ENCODE measurements at places on chromosomes 6 and 20.

DNA sequence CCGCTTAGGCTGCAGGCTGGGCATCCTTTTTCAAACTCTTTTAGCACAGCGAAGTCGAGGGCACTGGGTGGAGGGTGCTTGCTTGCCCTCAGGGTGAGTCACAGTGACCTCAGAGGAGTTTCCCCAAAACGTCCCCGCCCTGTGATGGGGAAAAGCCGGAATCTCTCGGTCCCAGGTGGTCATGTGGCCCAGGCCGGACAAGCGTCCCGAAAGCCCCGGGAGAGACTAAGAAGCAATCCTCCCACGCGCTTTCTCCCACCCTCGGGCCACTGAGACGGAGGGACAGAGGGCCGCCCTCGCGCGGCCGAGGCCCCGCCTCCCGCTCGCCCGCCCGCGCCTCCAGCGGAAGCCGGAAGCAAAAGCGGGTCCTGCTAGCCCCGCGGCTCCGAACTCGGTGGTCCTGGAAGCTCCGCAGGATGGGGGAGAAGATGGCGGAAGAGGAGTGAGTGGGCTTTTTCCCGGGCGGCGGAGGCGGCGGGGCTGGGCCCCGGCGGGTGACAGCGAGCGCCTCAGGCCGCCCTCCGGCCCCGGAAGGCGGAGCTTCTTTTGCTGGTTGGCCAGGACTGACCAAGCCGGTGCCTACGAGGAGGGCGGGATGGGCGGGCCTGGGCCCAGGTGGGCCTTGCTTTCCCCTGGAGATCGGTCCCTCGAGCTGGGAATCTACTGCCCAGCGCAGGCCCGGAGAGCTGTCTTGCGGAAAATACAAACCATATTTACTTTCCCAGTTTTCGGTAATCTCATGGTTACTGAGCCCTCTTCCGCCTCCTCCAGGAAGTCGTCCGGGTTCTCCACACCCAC, at the start of gene SLC9A8:
Gene SLC9A8 (plus strand): TSS at position 322 of the 798 bp plus-strand sequence. CDS start 95 bp downstream, at position 417.
- peak; percentile 84 for DNase-seq

DNA sequence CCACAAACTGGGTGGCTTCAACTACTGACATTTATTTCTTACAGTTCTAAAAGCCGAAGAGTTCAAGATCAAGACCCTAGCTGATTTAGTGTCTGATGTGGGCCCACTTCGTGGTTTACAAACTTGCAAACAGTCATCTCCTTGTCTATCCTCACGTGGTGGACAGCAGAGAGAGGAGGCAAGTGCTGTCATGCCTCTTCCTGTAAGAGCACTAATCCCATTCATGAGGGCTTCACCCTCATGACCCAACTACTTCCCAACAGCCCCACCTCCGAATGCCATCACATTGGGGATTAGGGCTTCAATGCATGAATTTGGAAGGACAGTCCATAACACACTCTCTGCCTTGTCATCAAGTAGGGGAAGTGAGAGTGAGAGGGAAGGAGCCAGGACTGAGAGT, 15.6 kb upstream of the ISM1 start:
- DNase-seq = no peak

DNA sequence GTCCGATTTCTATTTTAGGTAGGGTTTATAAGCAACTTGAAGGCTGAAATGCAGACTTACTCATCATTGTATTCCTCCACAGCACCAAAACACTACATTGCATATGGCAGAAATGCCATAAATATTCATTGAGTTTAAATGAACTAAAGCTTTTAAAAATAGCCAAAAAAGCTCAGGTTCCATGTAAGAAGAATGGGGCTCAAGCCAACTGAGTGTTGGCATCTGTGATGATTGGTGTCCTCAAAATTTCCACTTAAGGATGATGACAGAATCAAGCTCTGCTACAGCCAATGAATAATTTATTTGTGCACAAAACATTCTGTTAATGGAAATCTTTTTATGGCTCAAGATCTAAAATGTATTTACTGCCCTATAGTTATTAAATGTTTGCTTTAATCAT, 115.4 kb downstream of the HIVEP2 start:
- no peak for DNase-seq

- no peak for DNase-seq
Measured at GRCh38 chr20:62025832-62026563, 39.7 kb downstream of the TAF4 start.

- DNase-seq = no peak
Measured at GRCh38 chr6:111087871-111088667, 766 bp downstream of the SLC16A10 start.

- DNase-seq = no peak
Measured at GRCh38 chr6:38033442-38033982, 214.0 kb downstream of the ZFAND3 start.

DNA sequence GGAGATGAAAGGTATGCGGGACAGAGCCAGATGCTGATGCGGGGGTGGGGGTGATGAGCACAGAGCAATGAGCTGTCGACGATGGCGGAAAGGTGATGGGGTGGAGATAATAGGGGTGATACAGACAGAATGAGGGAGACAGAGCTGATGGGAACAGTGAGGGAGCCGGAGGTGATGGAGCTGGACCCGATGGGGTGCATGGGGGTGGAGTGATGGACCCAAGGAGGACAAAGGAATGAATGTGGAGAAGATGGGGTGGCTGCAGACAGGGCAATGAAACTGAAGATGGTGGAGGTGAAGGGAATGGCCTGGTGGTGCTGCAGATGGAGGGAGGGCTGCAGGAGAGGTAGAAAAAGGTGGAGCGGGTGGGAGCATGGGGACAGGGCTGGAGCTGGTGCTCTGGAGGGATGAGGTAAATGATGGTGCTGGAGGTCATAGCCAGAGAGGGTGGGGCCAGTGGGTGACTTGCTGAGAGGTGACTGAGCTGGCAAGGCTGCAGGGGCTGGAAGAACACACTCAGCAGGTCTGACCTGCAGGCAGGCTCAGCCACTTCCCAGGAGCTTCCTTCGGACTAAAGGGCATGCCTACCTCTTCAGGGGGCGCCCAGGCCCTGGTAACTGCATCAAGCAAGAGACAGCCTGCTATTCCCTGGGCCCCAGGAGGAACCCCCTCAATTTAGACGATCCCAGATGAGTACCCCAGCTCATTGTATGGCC, 6.0 kb upstream of the FOXS1 start:
- no peak for DNase-seq

DNA sequence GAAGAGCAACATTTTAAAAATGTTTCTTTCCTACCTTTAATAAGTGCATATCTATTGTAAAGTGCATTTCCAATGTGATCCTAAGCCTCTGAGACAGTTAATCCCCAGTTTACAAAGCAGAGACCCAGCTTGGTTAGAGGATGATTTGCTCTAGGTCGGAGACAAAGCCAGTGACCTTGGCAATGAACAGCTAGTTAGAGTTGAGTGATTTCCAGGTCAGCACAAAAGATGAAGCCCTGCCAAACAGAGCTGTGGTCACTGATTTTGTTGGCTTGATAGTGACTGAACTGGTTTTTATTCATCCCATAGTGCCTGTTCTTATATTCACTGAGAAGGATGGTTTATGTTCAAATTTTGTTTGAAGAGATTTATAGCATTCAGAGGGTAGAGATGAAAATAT, 56.6 kb upstream of the CD83 start:
- no peak for DNase-seq

DNA sequence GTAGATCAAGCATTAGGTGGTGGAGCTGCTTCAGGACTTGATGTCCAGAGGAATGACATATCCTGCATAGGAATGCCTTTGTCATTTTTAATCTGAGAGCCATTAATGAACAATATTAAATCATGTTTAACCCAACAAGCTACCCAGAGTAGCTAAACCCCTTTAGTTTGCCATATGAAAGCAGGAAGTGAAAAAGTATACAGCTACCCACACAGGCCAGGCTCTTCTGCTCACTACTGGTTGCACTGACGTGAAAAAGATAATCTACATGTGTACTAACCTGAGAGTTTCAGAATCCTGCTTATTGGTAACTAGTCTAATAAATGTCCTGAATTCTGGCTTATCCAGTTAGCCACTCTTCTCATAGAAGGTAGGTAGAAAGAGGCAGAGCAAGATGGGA, 19.9 kb downstream of the GLYATL3 start:
- no peak for DNase-seq

DNA sequence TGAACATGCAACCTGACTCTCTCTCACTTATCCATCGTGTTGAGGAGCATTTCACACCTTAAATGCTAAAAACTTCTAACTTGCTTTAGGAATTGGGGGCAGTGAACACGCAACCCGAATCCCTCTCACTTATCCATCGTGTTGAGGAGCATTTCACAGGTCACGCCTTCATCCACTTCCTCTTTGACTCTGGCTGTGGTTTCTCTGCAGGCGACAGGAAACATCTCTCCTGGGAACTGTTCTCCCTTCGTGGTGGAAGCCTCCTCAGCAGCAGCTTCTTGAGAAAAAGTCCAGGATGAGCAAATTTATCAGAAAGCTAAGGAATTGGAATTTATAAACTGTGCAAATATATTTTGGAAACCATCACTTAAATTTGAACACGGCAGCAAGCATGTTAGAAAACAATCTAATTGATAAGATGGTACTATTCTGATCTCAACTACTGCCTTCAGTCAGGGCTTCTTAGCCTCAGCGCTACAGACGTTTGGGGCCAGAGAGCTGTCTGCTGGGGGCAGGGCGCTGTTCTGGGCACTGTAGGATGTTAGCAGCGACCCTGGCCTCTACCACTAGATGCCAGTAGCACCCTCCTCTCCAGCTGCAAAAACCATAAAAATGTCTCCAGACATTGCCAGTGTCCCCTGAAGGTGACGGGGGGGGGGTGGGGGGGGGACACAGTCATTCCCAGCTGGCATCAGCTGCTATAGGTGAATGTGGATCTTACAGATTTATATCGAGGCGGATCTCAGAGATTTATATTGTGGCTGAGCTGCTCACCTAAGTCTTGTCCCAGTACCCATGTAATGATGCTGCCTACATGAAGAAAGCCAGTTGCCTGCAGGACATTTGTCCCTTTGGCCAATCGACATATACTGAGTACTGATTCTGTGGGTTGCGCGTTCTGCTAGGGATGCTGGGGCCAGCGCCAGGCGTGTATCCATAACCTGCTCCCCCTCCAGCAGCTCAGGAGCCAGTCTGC, 26.2 kb downstream of the CTCFL start:
- DNase-seq = no peak

DNA sequence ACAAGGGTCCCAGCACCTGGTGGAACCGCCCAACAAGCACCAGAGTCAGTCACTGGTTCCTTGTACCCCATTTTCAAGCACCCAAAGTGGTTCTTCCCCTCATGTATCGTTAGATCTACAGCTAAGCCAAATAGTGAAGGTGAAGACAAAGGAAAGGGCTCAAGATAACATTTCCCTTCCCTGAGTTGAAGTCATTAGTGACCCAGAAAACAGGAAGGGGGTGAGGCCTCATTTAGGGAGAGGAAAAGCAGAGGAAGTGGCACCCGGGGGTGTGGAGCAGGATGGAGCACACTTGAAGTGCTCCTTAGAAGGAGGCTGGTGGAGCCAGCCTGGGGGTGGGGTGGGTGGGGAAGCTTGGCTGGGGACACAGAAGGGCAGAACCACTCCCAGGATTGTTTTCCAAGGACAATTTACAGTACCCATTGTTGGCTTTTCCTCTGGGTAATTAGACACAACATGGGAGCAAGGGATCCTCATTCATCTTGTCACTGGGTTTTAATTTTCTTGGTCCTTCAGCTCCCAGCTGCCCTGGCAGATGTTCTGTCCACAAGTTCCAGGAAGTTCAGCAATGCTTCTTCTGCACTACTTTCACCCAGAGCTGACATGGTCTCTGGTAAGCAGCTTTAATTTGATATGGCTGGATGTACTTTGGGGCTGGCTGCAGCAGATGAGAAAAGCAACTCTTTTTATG, 73.3 kb upstream of the CD93 start:
- DNase-seq = no peak

DNA sequence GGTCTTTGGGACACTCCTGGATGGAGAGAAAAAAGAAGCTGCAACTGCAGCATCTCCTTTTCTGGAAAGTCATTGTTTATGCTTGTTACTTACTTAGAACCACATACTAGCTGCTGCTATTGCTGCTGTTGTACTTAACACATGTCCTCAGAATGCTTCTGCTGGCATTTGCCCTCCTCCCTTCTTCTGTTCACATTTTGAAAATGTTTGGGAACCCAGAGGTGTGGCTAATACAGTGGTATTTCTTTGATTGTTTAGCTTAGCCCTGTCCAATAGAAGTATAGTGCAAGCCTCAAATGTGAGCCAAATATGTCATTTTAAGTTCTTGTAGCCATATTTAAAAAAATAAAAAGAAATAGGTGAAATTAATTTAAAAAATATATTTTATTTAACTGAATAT, 8.4 kb downstream of the DTD1 start:
- no peak for DNase-seq

GRCh38 chr6:15089569-15090144, 156.2 kb upstream of the JARID2 start:
- DNase-seq = no peak

GRCh38 chr6:56540232-56541029, 102.3 kb downstream of the DST start:
- DNase-seq = no peak

GRCh38 chr6:148738946-148739821, 7.6 kb upstream of the UST start:
- no peak for DNase-seq

- no peak for DNase-seq
Measured at GRCh38 chr6:82298012-82298411, 50.5 kb upstream of the IBTK start.

GRCh38 chr6:170553534-170554012, 466 bp upstream of the PSMB1 start:
- DNase-seq = peak; percentile 54

GRCh38 chr6:31272436-31272835, 544 bp upstream of the HLA-C start:
- DNase-seq = no peak

Measured in NCI-H1092 (cell line).